T-cell (primary cell): ENCODE measurements at places on chromosomes 5 and 9.

- no peak for DNase-seq
These were observed 148.3 kb downstream of the ENC1 start for GRCh38 chr5:74492230-74492629.

- no peak for DNase-seq
These were observed at the start of gene KCNV2 for GRCh38 chr9:2717385-2717784. Gene KCNV2, plus strand, starts transcription at chr9:2717510. Its CDS starts 230 bp downstream, at chr9:2717740.

DNA sequence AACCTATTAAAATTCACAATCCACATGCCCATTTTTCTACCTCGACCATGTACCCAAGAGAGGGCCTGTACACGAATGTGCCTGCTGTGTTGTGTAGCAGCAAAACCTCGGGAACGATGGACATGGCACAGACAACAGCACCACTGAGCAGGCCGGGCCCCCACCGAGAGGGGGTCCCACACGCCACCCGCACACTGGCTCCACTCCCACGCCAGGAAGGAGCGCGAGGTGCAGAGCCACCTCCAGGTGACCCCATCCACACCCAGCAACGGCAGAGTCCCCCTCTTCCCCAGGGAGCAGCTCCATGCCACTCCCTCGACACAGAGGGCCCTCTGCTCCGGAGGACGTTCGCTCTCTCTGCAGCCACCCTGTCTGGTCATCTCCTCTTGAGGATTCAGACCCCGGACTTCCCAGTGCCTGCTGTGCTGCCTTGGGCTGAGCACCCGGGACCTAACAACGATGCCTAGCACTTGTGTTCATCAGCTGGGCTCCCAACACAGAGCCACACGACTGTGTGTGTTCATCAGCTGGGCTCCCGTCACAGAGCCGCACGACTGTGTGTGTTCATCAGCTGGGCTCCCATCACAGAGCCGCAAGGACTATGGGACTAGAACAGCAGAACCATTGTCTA, 25.3 kb upstream of the ADAMTS2 start:
- DNase-seq, result no peak

DNA sequence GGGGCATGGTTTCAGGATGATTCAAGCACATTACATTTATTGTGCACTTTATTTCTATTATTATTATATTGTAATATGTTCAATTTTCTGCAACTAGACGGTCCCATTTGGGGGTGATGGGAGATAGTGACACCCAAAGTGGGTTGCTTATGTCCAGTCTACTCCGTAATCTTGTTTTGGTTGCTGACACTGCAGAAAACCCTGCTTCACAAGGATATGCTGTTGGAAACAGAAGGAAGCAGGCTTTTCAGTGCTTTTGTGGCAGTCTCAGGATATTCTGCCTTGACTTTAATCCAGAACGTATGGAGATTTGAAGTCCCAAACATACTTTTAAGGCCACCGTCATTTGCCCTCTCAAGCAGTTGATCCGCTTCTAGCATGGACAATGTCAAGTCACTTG, 47.5 kb upstream of the LARP1 start:
- DNase-seq, result no peak

DNA sequence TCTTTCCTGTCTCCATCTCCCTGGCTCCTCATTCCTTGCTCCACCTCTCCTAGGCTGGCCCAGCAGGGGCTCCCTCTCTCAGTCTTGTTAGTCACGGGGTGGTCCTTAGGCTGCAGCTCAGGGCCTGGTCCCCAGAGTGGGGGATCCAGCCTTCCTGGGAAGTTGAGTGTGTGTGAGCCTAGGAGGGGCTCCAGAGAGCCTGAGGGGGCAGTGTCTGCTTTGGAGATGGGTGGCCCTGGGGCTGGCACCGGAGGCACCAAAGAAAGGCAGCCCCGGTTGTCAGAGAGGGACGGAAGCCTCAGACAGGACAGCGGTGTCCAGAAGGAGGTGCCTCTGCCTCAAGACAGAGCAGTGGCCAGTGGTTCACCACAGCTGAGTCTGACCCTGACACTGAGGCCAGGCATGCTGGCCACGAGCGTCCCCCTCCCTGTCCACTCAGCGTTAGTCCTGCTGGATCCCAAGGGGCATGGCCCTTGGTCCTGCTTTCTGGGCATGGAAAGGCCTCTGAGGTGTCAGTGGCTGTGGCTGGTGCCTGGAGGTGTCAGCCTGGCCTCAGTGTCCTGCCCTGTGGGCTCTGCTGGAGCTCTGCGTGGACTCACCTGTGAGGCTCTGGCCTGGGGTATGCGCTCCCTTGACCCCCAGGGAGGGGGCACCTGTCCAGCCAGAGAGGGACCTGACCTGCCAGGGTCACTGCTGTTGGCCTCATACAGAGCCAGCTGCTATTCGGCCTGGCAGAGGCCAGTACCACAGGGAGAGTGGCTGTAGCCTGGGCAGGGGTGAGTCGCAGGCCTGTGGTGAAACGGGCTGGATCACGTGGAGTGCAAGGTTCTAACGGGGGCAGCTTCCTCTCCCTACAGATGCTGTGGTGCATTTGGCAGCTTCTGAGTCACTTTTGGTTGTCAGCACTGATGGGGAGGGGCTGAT, 130.6 kb downstream of the CACNA1B start:
- DNase-seq, result no peak
